Activated CD8-positive, alpha-beta T cell treated with anti-CD3 and anti-CD28 coated beads, Interleukin-2, amount 10 ng/mL, durations not matched to agents 7 days and 5 days (primary cell): ENCODE measurements at places on chromosomes 13 and 19. TPM values are rescaled to one million over a fixed set of nuclear protein-coding genes. Genes with fewer than 3 reads are reported as not detected.

DAND5 gene
- total RNA-seq = 0.34 TPM

LGALS4 gene
- 1.8 TPM for total RNA-seq

DPP9 gene
- total RNA-seq = 99.2 TPM

PSG3 gene
- total RNA-seq = not detected

CGB1 gene
- total RNA-seq = not detected

DPF1 gene
- 0.16 TPM for total RNA-seq

- H3K27ac ChIP-seq = no peak overlapping the region
- no peak for DNase-seq
- no peaks in the 10 kb centered on the region for H3K27me3 ChIP-seq
- no peaks in the 10 kb centered on the region for H3K4me1 ChIP-seq
- H3K4me3 ChIP-seq = no peak overlapping the region
Observed at GRCh38 chr13:79782541-79783205, 301.7 kb downstream of the NDFIP2 start.

DNA sequence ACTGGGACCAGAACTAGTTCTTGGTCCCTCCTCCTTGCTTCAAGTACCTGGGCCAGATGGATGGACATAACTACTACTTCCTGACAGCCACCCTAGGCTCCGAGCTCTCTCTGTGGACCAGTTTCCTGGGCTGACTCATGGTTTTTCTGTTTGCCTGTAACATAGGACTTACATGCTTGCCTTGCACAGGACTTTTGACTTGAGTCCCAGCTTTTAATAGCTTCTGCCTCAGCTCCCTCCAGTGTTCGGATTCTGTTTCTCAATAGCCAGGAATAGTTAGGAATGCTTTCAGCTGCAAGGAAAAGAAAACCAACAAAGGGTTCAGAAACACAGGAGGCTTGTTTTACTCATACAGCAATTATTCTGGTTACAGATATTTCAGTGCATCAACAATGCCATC is 405.9 kb downstream of the ZNF536 start:
- no peaks in the 10 kb centered on the region for H3K36me3 ChIP-seq
- DNase-seq = no peak
- no peaks in the 10 kb centered on the region for H3K4me1 ChIP-seq
- no peak overlapping the region for H3K4me3 ChIP-seq

DNA sequence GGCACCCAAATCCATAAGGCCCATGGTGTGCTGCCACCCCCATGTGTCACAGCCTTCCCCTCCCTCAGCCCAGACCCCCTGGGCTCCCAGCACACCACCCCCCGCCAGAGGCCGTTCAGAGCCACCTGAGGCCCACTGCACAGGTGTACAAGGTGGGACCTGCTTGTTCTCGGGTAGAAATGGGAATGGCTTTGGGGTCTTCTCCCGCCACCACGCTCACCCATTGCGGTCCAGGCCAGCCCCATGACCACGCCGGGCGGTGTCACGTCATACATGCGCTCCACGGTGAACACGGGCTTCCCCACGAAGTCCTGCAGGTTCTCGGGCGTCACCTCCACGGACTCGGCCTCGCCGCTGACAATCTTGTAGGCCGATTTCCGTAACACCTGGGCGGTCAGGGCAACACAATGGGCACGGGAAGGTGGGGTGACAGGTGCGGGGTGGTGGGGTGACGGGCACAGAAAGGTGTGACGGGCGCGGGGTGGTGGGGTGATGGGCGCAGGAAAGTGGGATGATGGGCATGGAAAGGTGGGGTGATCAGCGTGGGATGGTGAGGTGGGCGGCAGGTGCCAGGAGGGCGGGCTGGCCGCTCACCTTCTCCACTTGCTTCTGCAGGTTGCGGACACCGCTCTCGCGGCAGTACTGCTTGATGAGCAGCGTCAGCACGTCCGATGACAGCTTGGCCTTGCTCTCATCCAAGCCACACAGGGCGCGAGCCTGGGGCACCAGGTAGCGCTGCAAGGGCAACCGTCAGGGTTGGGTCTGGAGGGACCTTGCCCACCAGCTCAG is 4.3 kb downstream of the RPL36 start:
- H3K27ac ChIP-seq = peak overlapping the region; percentile 20
- no peak for DNase-seq
- peaks cover 53% of the 10 kb centered on the region for H3K36me3 ChIP-seq
- peaks cover 20% of the 10 kb centered on the region for H3K4me1 ChIP-seq
- no peak overlapping the region for H3K4me3 ChIP-seq
- no peaks in the 10 kb centered on the region for H3K27me3 ChIP-seq

GRCh38 chr19:4499855-4500254 is 18.4 kb downstream of the PLIN4 start:
- no peaks in the 10 kb centered on the region for H3K4me1 ChIP-seq
- no peak overlapping the region for H3K27ac ChIP-seq
- peaks cover 3% of the 10 kb centered on the region for H3K36me3 ChIP-seq
- DNase-seq = no peak
- no peaks in the 10 kb centered on the region for H3K27me3 ChIP-seq

DNA sequence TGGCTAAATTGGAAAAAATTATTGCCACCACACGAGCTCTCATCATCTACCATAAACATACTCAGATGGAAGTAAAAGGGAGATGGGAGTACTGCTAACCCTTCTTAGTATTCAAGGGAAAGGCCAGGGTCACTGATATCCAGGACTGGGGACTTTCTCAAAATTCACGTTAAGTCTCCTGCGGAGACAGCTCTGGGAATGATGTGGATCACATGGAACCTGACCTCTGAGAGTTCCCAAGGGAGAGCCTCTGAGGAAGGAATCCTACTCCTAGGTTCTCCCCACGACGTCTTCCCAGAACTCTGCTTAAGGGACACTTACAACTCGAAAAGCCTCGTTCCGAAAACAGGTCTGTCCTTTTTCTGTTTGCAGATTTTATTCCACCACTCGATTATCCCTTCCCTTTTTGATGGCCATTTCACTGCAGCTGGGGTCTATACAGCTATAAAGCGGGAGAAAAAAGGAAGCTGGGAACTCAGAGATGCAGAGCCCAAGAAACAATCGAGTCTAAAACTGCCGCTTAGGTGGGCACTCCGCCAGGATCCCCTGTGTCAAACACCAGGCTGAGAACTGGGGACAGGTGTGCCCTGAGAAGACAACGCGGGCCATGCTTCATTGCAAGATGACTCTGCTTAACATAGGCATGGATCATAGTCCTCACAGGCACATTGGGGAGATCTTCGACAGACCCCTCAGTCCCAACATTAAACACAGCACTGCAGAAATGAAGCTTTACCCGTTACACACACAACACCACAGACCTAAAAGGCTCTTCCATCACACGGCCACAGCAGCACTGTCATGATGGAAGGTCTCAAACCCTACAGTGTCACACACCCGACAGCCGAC is 823 bp upstream of the ZNF567 start:
- no peak for DNase-seq
- peaks cover 68% of the 10 kb centered on the region for H3K36me3 ChIP-seq
- H3K27ac ChIP-seq = peak overlapping the region; percentile 98
- peaks cover 26% of the 10 kb centered on the region for H3K4me1 ChIP-seq

DNA sequence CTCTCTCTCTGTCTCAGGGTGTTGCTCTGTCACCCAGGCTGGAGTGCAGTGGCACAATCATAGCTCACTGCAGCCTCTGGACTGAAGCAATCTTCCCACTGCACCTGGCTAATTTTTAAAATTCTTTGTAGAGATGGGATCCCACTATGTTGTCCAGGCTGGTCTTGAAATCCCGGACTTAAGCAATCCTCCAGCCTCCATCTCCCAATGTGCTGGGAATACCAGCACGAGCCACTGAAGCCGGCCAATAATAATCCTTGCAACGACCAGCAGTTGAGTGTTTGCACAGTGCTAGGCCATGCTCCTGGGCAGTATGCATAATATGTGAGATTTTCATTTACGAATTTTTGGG is 640 bp upstream of the EPOR start:
- H3K27ac ChIP-seq = no peak overlapping the region
- H3K36me3 ChIP-seq = peaks cover 3% of the 10 kb centered on the region
- no peak overlapping the region for H3K4me3 ChIP-seq
- DNase-seq = no peak
- peaks cover 33% of the 10 kb centered on the region for H3K4me1 ChIP-seq

GRCh38 chr13:97423300-97424045 is 10.5 kb upstream of the RAP2A start:
- H3K27me3 ChIP-seq = peaks cover 12% of the 10 kb centered on the region
- no peak overlapping the region for H3K27ac ChIP-seq
- no peaks in the 10 kb centered on the region for H3K36me3 ChIP-seq
- no peak for DNase-seq
- H3K4me1 ChIP-seq = no peaks in the 10 kb centered on the region

DNA sequence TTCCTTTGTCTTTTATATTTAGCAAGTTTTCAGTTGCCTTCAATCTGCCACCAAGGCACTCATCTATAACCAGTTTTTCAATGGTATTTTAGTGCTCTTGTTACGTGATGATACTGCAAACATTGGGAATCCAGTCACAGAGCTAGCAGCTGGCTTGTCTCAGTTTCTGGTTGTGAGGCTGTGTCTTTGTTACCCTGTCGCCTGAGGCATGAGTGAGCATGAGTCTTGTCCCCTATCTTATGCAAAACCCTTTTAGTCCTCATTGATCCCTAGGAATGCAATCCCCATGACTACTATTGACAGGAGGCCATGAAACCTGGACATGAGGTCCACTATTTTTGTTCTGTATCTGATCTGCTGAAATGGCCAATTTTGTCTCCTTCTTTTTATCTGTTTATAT is 391.0 kb downstream of the LMO7 start:
- no peak overlapping the region for H3K4me3 ChIP-seq
- no peak for DNase-seq
- peaks cover 5% of the 10 kb centered on the region for H3K27me3 ChIP-seq
- no peaks in the 10 kb centered on the region for H3K4me1 ChIP-seq
- no peak overlapping the region for H3K27ac ChIP-seq
- no peaks in the 10 kb centered on the region for H3K36me3 ChIP-seq

DNA sequence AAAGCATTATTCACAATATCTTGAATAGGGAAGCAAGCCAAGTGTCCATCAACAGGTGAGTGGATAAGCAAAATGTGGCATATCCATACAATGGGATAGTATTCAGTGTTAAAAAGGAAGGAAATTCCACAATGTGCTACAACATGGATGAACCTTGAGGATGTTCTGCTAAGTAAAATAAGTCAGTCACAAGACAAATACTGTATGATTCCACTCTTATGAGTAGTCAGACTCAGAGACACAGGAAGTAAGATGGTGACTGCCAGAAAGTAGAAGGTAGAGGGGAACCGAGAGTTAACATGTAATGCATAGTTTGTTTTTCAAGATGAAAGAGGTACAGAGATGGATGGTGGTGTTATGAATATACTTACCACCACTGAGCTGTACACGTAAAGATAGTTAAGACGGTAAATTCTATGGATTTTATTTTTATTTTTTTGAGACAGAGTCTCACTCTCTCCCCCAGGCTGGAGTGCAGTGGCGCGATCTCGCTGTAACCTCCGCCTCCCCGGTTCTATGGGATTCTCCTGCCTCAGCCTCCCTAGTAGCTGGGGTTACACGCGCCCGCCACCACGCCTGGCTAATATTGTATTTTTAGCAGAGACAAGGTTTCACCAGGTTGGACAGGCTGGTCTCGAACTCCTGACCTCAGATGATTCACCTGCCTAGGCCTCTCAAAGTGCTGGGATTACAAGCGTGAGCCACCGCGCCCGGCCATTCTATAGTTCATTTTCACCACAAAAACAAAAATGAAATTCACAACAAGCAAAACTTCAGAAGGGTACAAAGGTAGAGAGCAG is 1.0 kb upstream of the CHAMP1 start:
- peak overlapping the region; percentile 78 for H3K27ac ChIP-seq
- H3K4me1 ChIP-seq = peaks cover 38% of the 10 kb centered on the region
- H3K4me3 ChIP-seq = peak overlapping the region; percentile 70
- H3K27me3 ChIP-seq = no peaks in the 10 kb centered on the region
- H3K36me3 ChIP-seq = peaks cover 18% of the 10 kb centered on the region
- no peak for DNase-seq

GRCh38 chr13:75442736-75443234 is 39.2 kb downstream of the TBC1D4 start:
- no peak overlapping the region for H3K4me3 ChIP-seq
- DNase-seq = no peak
- H3K36me3 ChIP-seq = no peaks in the 10 kb centered on the region
- no peaks in the 10 kb centered on the region for H3K4me1 ChIP-seq

- H3K27ac ChIP-seq = no peak overlapping the region
- no peak overlapping the region for H3K4me3 ChIP-seq
- no peak for DNase-seq
- H3K4me1 ChIP-seq = no peaks in the 10 kb centered on the region
- H3K27me3 ChIP-seq = no peaks in the 10 kb centered on the region
Observed at GRCh38 chr13:77827332-77827731, 91.3 kb downstream of the EDNRB start.

DNA sequence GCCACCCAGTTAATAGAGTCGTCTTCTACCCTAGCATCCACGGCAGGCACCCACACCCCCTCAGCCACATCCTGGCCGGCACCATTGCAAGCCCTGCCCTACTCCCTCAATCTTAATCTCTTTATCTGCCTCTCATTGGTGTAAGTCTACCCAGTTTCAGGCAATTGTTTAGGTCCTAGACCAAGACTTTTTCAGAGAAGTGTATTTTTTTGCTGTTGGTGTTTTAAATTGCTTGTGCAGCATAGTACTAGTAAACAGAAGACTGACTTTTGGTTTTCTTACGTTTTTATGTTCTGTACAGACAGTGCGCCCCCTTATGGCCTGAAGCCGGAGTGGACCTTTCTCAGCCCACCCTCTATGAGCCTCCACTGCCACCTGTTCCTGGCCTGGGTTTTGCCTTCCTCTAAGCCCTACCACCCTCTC is 2.3 kb upstream of the LCP1 start:
- peaks cover 38% of the 10 kb centered on the region for H3K4me1 ChIP-seq
- peak overlapping the region; percentile 90 for H3K4me3 ChIP-seq
- H3K27me3 ChIP-seq = no peaks in the 10 kb centered on the region
- H3K36me3 ChIP-seq = peaks cover 19% of the 10 kb centered on the region
- DNase-seq = peak; percentile 89

DNA sequence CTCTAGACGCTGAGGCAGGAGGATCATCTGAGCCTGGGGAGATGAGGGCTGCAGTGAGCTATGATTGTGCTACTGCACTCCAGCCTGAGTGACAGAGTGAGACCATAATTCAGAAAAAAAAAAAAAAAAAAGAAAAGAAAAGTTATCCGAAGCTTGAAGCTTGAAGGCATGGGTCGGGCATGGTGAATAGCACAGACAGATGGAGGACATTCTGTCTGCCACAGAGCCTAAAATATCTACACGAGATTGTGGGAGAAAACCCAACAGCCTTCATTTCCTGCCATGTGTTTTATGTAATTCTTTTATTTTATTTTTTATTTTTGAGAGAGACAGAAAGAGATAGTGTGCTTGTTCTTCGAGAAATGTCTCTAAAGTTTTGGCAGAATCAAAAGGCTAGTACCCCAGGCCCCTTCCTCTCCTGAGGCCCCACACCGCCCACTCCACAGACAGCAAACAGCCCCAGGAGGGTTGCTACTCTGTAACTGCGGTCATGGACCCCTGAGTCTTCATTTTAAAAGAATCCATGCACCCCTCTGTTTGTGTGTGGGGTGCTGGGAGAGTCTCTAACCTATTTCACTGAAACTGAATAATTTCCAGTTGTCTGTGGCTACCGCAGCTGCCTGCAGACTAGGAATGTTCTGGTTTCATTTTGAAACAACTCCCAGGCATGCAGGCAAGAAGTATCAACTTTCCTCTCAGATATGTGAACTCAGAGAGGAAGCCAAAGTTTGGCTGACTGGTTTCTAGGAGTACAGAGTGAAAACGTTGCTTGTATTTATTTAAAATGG is 38.4 kb upstream of the RCBTB2 start:
- H3K27me3 ChIP-seq = peaks cover 5% of the 10 kb centered on the region
- DNase-seq = peak; percentile 22
- peak overlapping the region; percentile 73 for H3K27ac ChIP-seq
- H3K36me3 ChIP-seq = peaks cover 34% of the 10 kb centered on the region
- peaks cover 77% of the 10 kb centered on the region for H3K4me1 ChIP-seq
- H3K4me3 ChIP-seq = no peak overlapping the region

- H3K4me1 ChIP-seq = no peaks in the 10 kb centered on the region
- H3K4me3 ChIP-seq = no peak overlapping the region
Observed at GRCh38 chr13:106474912-106475311, 60.5 kb downstream of the EFNB2 start.
